Activated CD4-positive, alpha-beta T cell treated with anti-CD3 and anti-CD28 coated beads, Interleukin-2, amount 50 U/mL, for 1 hour (primary cell): ENCODE measurements at places on chromosomes 13 and 19.
A peak's percentile ranks its signal among the peaks of the same experiment; 100 is the strongest.

DNA sequence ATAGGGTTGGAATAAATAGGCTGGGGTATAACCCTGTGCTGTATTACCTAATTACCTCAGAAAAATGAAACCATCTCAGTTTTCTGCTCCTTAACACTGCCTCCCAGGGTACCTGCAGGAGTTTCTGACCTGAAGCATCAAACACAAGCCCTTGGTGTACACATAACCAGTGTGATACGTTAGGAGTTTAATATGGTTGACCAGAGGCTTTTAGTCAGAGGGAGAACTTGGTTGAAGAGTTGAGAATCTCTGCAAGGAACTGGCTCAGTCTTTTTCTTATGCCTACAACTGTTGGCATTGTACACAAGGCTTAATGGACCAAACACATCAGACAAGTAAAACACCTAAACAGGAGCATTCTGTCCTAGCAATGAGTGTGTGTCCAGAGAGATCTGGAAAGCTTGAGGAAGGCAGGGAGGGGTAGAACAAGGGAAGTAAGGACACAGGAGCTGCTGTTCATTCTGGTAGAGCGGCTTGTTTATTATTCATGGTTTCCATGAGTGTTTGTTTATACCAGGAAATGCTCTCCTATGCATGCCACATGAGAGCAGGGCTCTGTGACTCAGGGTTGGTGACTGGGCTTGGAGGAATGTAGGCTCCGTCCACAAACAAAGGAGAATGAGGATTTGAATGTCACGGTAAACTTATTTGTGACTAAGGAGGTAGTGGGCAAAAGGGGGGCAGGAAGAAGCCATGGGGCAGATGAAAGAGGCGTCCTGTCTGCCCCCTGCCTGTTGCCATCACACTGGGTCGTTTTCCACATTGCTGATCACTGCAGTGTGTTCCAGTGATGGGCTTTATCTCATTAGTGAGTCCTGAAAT is 11.9 kb upstream of the SPATA13 start:
- no peak for DNase-seq

DNA sequence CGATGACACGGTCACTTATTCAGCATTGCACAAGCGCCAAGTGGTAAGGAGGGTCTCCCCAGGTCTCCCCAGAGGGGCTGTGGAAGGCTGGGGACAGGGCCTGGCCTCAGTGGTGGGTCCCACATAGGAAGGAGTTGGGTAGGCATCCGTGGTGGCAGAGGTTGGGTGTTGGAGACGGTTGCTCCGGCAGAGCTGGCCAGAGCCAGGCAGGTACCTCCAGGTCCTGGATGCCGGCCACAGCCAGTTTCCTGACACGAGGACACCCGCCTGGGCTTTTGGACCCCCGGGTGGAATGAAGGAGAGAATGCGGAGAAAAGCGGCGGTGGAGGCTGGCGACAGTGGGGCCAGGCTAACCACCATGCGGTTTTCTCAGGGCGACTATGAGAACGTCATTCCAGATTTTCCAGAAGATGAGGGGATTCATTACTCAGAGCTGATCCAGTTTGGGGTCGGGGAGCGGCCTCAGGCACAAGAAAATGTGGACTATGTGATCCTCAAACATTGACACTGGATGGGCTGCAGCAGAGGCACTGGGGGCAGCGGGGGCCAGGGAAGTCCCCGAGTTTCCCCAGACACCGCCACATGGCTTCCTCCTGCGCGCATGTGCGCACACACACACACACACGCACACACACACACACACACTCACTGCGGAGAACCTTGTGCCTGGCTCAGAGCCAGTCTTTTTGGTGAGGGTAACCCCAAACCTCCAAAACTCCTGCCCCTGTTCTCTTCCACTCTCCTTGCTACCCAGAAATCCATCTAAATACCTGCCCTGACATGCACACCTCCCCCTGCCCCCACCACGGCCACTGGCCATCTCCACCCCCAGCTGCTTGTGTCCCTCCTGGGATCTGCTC is 1.3 kb upstream of the FFAR1 start:
- peak; percentile 73 for DNase-seq

GRCh38 chr13:112366907-112367646 is 9.1 kb upstream of the SPACA7 start:
- no peak for DNase-seq

DNA sequence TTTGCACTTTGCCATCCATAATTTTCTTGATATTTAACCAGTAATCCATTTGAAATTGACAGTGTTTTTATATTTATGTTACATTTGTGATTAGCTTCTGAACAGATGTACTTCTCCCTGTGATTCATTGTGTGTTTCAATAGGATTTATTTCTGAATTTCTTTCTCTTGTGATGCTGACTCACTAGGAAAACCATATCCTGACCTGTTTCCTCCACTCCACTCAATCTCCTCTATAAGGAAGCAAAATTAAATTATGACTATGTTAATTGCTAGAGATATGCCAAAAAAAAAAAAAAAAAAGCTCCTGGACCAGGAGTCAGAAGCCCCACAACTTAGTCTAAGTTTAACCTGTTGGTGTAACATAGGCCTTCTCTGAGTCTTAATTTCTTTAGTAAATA is 614.6 kb upstream of the SPRY2 start:
- DNase-seq, result no peak

DNA sequence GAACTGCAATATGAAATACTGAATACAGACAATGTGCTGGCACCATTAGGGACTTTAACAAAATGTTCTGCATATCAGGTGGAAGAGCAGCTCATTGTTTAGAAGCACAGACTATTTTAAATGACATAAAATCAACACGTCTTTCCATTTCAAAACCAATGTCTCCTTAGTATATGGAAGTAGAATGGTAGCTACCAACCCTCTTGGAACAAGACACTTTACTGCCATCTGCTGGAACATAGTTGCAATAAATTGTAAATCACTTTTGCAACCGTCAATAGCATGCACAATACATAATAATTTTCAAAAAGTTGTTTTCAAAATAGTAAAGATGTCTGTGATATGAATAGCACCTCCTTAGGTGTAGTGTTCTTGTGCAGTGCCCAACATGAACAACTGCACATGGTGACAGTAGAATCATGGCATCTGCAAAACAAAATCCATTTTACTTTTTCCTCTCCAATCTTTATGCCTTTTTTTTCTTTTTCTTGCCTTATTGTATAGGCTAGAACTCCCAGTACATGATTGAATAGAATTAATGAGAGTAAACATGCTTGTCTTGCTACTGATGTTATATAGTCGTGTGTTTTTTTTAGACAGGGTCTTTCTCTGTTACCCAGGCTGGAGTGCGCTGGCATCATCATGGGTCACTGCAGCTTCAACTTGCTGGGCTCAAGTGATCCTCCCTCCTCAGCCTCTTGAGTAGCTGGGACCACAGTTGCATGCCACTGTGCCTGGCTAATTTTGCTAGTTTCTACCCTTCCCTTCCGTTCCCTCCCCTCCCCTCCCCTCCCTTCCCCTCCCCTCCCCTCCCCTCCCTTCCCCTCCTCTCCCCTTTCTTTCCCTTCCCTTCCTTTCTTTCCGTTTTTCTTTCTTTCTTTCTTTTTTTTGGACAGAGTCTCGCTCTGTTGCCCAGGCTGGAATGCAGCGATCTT is 7.8 kb upstream of the LYPD5 start:
- DNase-seq, result no peak

- DNase-seq, result no peak
Observed at GRCh38 chr19:2199215-2199614, 35.5 kb downstream of the DOT1L start.

GRCh38 chr19:318509-318774 is 26.2 kb downstream of the MIER2 start:
- no peak for DNase-seq

DNA sequence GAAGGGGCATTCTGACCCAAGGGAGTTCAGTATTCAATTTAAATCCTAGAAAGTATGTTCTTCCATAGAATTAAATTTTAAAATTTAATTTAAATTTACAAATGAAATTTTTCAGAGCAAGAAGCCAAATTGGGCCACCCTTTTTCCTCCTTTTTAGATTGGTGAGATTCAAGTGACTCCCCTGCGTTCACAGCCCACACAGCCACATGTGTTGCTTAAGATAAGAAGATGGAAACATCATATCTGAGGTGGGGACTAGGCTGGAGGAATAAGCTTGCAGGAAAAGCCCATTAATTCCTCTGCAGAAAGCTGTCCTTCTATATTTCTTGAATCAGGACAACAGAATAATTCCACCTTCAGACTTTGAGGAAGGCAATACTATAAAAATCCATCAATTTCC is 392.7 kb upstream of the ZNF507 start:
- DNase-seq, result no peak

GRCh38 chr13:43580280-43580679 is 206.5 kb downstream of the ENOX1 start:
- DNase-seq, result no peak

- DNase-seq, result no peak
Observed at GRCh38 chr19:39206122-39206521, 2.1 kb upstream of the SYCN start.

DNA sequence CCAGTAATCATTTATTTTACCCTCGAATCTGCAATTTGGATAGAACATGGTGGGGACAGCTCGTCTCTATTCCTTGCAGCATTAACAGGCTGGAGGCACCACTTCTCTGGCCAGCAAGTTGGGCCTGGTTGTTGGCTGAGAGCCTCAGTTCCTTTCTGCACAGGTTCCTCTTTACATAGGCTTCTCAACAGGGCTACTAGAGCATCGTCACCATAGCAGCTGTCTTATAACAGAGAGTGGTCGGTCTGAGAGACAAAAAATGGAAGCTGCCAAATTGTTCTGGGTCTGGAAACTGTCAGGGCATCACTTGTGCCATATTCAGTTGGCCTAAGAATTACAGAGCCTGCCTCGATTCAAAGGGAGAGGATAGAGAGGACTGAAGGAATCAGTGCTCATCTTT is 86.7 kb downstream of the DNAJC15 start:
- no peak for DNase-seq

- no peak for DNase-seq
Observed at GRCh38 chr19:28168557-28168956, 1044.4 kb downstream of the UQCRFS1 start.

DNA sequence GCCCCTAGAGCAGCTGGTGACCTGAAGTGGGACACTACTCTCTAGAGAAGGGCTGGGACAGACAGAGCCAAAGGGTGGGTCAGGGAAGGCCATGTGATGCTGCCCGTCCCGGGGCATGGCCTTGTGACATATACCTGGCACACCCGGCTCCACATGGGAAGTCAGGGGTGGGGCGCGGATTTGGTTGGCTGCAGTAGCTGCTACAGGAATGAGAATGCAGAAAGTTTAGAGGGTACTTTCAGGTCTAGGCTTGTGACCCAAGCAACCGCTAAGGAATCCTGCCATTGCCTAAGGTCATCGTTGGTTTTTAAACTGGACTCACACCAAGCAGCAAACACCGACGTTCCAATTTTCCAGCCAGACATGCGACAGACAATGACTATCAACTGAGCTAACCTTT is 25.9 kb downstream of the RCBTB2 start:
- DNase-seq, result no peak

DNA sequence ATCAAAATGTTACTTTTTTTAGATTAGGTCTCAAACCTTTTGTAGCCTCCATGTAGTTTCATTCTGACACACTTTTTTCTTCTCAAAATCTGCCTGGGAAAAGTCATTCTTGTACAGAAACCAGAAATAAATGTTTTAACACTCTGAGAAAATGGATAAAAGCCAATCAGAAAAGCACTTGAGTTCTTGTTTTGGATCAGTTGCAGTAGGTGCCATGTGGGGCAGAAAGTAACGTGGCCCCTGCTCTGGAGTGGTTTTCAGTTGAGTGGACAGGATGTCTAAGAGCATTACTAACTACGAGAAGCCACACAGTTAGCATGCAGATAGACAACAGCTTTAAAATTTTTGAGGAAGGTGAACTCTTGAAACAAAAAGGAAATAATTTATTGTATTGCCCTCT is 19.1 kb downstream of the GPR183 start:
- DNase-seq, result no peak

GRCh38 chr19:44588771-44589112 is 24.6 kb upstream of the IGSF23 start:
- DNase-seq, result no peak

DNA sequence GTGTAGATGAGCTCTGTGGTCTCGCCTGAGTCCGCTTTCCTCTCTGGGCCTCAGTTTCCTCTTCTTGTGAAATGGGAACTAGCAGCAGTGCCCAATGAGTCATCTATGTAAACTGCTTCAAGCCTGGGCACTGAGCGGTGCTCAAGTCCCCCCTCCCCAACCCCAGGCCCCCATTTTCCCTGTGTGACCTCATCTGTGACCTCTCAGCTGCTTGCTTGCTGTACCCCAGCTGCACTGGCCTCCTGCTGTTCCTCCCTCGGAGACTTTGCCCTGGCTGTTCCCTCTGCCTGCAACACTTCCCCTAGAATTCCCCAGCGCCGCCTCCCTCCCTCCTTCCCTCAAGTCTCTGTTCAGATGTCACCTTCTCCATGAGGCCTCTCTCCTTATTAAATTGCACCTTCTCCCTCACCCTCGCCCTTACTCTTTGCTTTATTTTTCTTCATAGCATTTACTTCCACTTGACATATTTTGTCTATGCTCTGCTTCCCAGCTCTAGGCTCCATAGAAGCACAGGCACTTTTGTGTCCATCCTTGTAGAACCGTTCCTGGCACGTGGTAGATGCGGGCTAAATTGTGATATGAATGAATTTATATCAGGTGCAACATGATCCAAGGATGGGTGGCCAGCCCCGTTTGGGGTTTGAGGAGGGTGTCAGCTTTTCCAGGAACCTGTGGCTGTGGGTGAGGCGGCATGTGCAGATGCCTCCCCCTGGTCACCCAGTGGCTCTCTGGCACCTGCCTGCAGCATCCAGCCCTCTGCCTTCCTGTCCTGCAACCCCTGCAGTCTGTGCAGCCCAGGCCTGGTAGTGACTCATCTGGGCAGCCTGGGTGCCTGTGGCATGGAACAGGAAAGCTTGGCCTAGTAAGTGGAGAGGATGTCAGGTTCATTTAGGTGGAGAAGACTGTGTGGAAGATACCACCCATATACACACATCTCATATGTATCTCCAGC is 26.3 kb downstream of the SIPA1L3 start:
- no peak for DNase-seq

DNA sequence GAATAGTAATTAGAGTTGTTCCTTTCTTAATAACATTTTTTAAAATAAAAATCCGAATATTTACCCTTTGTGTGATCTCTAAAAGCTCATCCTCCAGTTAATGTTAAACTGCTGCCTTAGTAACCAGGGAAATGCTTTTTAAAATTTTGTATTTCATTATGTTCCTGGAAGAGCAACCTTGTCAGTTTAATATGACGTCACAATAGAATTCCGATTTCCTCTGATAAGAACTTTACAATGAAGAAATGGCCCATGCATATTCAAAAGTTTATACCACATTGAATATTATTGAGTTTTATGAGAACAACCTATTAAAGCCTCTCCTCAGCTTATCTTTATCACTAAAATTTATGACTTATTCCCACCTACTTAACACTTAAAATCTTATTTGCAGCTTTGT is 1566.6 kb downstream of the EFNB2 start:
- DNase-seq, result no peak

GRCh38 chr19:20471431-20471830 is 94.2 kb downstream of the ZNF737 start:
- no peak for DNase-seq

GRCh38 chr19:49581007-49581508 is at the start of gene PRRG2:
TSS of gene PRRG2 (plus strand) at chr19:49581316. CDS start at chr19:49583220, 1,904 bp downstream.
- no peak for DNase-seq
